ENCODE measurements at places on chromosomes 7 and 10. TPM values are rescaled to one million over a fixed set of nuclear protein-coding genes. Genes with fewer than 3 reads are reported as not detected.

SHH gene
- total RNA-seq, result 0.62 TPM

OR2A42 gene
- not detected for total RNA-seq

FAM25A gene
- not detected for total RNA-seq

TSPAN33 gene
- 4.7 TPM for total RNA-seq

MRC1 gene
- 4.5 TPM for total RNA-seq

All from occipital lobe (tissue), 3 donors.